ENCODE measurements at places on chromosomes 1 and 21.

DNA sequence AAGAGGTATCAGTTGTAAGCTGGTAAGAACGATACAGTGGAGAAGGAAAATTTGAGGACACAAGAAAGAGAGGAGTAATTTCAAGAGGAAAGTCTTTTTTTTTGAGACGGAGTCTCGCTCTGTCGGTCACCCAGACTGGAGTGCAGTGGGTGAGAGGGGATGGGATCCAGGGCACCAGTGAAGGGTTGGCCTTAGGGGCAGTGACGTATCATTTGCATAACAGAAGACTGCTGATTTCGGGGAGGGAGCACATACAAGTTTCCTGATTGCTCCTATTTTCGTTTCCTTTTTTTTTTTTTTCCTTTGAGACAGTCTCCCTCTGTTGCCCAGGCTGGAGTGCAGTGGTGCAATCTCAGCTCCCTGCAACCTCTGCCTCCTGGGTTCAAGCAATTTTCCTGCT, 4.2 kb downstream of the S100A13 start:
- DNase-seq, result no peak

DNA sequence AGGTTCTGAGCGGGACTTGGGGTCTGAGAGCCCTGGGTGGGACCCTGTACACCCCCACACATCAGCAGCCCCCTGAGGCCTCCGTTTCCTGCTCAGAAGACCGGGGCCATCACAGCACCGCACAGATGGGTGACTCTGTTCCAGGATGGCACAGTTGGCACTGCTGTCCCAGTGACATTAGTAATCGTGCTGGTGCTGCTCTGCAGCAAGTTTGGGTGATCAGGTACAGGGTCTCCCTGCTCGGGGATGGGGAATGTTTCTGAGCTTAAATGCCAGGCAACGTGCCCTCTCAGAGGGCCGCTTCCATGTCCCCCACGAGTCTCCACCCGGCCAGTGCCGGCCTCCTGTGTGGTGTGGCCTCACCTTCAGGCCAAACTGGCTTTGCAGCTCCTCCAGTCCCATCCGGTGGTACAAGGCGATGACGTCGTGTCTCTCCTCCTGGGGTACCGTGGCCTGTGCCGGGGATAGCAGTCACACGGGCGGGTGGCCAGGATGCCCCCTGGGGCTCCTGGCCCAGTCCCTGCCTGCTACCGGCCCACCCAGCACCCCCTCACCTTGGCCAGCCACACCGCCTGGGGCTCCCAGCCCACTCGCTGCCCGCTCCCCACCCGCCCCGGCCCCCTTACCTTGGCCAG, 17.1 kb downstream of the PRXL2B start:
- no peak for DNase-seq

DNA sequence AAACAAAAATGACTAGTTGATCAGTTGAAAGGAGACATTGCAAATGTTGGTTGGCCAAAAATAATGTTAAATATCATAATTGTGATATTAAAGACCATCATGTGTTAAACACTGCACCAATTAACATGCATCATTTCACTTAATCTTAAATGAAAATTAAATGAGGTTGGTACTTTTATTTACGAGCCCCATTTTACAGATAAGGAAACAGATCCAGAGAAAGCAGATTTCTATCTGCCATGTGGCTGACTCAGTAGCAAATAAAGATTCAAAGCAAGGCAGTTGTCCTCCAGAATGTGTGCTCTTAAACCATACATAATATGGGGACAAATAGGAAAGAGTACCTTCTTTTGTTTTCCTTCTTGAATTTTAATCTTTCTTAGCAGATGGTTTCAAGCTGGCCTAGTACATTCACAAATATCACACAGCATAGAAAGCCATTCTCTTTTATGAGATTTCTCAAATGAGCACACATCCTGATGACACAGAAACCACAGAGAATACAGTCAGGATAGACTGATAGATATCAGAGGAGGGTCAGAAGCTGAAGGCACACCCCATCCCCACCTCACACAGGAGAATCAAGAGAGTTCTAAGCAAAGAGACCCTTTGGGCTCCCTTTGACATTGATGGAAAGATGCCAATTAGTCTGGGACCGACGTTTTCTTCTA, 647.9 kb upstream of the CAMK1G start:
- no peak for DNase-seq

- DNase-seq, result no peak
Observed at GRCh38 chr1:25072461-25072860, 142.4 kb upstream of the RUNX3 start.

DNA sequence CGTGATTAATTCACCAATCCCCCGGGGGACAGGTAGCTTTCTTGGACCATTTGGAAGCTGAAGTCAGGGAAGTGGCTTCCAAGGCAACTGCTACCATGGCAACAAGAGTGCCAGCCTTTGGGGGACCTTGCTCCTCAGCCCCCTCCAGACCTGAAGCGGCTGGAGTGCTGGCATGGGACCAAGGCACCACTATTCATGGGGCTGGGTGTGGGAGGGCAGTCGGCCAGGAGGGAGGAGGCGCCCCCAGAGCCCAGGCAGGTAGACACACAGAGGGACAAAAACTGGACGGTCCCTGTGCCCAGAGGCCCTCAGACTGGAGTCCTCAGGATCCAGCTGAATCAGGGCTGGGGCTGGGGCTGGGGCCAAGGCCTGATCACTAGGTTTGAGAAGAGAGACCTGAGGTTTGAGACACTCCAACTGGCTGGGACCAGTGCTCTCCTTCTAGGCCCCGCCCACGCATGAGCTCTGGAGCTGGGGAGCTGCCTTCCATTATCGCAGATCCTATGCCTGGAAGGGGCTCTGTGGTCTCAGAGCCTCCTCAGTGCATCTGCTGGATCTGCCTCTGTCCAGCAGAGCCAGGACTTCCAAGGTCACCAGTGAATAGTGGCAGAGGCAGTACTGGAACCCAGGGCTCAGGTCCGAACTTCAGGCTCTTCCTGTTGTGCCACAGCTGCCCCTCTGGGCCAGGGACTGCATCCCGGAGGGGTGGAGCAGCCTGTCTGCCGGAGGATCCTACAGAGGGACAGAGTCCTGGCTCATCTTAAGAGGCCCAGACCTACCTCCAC, 3.3 kb upstream of the KNCN start:
- no peak for DNase-seq

Data from right kidney (tissue), 9 donors.